ENCODE measurements at places on chromosomes 11 and 22.

GRCh38 chr11:133808393-133809140, 36.7 kb downstream of the SPATA19 start:
- DNase-seq = no peak

- DNase-seq = no peak
These were observed 57.7 kb downstream of the PDGFD start for GRCh38 chr11:104106136-104106754.

DNA sequence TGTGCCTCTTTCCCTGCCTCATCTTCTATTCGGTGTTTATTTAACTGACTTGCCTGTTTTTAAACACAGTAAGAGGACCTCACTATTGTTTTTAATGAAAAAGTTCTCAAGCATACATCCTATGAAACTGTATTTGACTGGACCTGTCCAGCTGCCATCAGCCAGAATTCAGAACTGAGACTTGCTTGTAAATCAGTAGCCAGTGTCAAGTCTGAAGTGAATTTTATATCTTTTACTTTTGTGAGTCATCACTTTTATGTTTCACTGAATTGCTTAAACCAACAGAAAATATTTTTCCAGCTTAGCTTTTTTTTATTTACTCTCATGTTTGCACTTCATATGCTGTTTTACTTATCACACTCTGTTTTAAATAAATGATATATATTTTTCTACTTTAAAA, 88.3 kb downstream of the LUZP2 start:
- no peak for DNase-seq

DNA sequence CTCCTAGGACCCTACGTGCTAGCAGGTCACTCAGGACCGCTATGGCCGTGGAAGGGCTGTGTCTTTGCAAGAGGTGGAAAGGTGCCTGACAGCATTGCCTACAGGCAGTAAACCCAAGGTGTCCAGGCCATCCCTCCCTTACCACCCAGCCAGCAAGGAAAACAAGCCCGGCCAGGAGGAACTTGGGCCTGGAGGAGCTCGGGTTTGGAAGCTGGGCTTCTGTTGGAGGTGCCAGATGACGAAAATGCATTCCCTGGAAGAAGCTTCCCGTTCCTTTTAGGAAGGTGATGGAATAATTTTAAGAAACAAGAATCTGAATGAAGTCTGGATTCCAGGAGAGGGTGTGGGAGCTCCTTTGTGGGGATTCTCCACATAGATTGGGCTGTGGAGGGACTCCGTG, 23.6 kb downstream of the FBLN1 start:
- no peak for DNase-seq

DNA sequence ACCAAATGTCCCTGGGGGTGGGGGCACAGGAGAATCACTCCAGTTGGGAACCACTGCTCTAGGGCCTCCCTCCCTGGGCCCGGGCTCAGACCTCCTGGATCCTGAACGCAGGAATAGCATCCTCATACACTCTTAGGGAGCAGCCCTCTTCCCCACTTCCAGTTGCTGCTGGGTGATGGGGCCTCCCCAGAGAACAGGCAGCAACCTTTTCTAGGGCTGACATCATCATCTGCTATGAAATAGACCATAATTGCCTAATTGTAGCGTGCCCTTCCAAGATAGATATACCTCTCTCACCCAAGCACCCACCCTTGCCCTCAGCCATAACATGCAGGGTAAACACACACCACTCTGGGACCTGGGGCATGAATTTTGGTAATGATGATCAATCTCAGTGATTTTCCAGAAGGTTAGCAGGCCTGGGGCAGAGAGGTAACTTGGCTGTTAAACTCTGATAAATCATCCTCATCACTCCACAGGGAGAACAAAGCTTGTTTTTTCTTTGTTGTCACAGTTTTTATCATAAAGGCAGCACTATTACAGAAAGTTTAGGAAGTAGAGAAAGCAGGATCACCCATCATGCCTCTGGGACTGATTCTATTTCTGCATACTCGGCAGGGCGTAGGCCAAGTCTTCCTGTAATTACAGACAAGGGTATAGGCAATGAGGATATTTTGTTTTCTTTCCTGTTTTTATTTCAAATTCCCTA, 88.3 kb upstream of the PRDM11 start:
- DNase-seq = no peak

DNA sequence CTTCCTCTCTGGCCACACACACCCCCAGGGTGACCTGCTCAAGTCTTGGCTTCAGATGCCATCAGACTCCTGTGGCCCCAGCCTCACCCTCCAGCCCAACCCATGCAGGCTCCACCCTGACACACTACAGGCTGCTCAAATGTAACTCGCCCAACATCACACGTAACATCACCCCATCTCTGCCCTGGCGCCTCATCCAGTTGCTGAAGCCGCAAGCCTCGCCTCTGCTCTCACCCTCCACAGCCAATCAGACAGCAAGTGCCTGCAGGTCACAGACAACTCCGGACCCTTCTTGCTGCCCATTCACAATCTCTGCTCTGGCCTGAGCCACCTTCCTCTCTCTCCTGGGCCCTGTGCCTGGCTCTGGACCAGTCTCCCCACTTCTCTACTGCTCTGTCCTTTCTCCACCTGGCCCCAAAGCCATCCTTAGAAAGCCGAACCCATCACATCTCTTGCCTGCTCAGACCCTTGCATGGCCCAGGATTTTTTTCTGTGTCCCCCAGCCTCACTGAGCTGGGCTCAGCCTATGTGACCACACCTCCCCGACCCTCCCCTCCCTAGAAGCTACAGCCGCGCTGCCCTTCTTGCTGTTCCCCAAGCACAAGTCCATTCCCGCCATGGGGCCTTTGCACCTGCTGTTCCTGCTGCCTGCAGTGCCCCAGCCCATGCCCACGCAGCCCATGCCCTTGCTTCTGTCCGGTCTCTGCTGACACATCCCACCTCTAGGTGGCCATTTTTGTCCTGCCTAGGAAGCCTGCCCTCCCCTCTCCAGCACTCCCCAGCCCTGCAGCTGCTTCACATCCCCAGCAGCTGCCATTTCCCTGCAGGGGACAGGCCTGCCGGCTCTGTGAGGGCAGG, 333.9 kb downstream of the CTTN start:
- DNase-seq = no peak

DNA sequence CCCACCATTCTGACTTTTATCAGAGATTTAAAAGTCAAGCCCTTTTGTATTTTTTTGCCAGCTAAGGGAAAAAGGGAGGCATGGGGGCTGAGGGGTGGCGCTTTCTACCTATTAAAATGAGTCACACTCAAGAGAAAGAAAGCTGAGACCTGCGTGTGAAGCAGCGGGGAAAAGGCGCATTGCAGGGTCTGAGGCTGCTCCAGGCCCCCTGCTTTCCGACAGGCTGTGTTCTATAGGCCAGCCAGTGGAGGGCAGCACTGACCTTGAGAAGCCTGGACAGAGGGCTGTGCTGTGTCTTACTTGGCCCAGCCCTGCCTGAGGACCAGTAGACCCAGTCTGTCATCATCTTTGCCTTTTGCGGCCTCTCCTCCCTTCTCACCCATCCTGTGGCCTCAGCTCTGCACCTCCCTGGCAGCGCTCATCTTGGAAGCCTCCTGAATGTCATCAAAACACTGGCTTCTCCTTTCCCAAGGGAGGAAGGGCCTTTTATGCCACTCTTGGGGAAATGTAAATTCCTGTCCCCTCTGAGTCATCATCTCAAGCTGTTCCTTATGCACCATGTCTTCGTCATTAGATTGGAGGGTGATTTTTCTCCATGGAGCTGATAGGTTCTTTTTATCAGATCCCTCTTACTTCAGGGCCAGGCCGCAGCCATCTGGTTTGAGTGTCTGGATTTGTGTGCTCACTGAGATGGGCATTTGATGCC, 12.6 kb upstream of the MAPK8IP1 start:
- DNase-seq = peak; percentile 82

GRCh38 chr11:111106641-111107040, 138.9 kb upstream of the POU2AF2 start:
- DNase-seq = no peak

All from HS-27A (cell line).